ENCODE measurements at places on chromosomes 6 and 20.

GRCh38 chr6:170129691-170130171 is 161.1 kb downstream of the DLL1 start:
- DNase-seq = no peak

DNA sequence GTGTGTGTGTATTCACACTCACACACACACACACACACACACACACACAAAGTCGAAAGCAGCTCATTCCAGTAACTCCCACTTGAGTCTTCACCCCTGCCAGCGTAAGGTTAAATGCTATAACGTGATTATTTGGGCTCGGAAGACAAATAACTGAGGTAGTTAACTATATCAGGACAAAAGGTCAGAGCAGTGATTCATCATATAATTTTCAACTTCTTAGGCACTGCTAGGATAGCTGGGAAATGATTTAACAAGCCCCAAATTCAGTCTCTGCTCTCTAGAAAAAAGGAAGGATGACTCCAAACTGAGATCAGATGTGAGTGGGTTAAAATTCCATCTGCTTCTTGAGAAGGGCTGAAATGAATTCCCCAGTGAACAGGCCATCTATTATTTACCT is 30.7 kb downstream of the HDGFL1 start:
- no peak for DNase-seq

DNA sequence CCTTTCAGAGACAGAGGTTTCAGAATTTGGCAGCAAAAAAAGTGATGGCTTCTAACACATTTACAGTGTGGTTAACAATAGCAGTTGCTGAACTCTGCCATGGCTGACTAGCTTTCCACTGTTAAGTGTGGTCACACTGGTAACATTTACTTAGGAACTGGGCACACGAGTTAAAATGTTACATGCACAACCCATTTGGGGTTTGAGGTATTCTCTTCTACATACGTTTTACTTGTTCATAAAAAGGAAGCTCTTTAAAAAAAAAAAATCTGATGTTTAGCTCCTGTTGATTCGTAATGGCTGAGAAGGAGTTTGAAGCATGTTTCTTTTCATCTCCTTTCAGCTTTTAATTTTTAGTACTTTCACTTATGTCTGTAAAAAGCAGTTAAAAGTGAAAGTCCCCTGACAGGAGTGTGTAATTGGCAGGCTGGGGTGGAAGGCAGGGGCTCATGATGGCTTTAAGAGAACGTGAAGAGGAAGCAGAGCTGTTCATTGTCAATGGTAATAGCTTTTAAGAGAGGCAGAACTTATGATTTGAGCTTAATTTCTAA is 245.9 kb downstream of the FARS2 start:
- DNase-seq = no peak

GRCh38 chr6:66851930-66852329 is 1144.9 kb upstream of the EYS start:
- no peak for DNase-seq

DNA sequence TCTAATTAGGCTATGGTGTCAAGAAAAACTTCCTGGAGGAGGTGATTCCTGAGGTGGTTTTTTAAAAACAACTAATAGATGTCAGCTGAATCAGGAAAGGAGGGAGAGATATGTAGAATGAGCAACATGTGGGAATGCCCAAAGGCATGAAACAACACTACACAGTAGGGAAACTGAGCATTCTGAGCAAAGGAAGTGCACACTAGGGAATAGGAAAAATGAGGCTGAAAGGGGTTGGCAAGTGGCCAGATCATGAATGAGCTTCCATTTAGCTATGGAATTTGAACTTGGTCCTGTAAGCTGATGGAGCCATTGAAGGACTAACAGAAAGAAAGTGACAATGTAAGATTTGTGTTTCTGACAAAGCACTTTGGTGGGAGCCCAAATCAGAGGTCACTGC is 16.9 kb upstream of the SLC35F1 start:
- no peak for DNase-seq

Data from stimulated activated CD8-positive, alpha-beta memory T cell treated with anti-CD3 and anti-CD28 coated beads, Interleukin-7, amount 100 ng/mL, for 1 hour (primary cell).